ENCODE measurements at places on chromosomes 7 and 10.

DNA sequence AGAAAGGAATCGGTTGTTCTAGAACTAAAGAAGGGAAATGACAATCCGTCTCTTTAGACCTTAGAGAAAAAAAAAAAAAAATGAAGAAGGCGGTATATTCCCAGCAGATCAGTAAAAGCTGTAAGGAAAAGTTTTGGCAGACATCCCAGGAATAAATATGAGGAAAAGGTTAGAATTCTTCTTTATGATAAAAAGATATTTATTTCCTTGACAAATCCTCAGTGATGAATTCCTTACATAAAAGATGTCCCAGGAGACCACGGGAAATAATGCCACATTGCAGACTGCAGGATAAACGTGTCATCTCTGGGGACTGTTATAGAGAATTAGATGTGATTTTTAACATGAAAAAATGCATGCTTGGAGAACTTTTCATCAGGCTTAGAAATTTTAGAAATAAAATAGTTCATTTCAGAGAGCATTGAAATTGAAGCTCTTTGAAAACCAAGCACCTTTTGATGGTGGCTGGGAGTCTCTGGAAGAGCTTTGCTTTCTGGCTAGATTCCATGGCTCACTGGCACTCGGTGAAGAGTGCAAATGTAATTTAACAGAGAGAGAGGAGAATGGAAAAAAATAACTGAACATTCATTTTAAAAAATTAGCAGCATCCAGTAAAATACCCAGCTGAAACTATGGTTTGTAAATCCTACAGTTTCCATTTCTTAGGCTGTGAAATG, 98.2 kb downstream of the PRPF18 start:
- no peak for DNase-seq

DNA sequence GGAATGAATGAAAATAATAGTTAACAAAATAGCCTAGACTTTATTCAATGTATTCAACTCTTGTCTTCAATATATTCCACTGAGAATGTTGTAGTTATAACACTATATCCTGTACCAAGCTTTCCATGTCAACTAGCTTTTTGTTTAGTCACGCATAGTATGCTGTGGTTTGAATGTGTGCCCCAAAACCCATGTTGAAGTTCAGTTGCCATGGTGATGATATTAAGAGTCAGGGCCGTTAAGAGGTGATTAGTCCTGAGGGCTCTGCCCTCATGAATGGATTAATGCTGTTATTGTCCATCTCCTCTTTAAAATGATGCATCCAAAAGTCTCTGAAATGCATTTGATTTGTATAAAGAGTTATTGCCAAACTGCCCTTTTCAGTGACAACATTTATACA, 887.6 kb downstream of the NRG3 start:
- no peak for DNase-seq

- no peak for DNase-seq
These were observed 263.4 kb upstream of the PRKCQ start for GRCh38 chr10:6843481-6843881.

DNA sequence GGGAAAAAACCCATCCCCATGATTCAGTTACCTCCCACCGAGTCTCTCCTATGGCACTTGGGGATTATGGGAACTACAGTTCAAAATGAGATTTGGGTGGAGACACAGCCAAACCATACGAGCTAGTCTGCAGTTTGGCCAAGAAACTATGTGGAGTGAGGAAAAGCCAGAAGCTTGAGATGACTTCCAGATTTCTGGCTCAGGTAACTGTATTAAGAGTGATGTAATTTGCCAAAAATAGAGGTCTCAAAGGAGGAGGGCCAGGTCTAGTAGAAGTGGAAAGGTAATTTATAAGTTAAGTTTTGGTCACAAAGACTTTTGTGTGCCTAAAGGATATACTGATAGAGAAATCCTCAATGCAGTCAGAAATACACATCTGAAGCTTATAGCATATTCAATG, 279.7 kb upstream of the MGMT start:
- DNase-seq, result no peak

DNA sequence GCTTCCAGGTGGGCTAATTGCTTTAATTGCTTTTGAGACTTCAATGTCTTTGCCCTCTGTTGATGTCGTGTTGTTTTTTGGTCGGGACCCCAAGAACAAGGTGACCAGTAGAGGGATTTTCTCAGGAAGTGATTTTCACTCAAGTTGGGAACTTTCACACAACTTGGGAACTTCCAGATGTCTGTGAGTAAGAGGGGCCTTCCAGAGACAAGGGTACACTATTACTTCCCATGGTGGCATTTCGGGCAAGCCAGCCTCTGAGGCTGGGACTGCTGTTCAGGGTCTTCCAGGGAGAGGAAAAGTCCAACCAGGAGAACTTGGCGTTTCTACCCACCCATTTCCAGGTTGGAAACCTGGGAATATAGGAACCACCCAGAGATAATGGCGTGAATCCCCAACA, 170.0 kb upstream of the CDCA7L start:
- DNase-seq, result no peak

- DNase-seq, result no peak
These were observed 109.0 kb downstream of the PRKCQ start for GRCh38 chr10:6470894-6471618.

GRCh38 chr10:99537086-99537988, 4.6 kb downstream of the NKX2-3 start:
- no peak for DNase-seq

Measured in activated gamma-delta T cell (primary cell).